Ascending aorta (tissue), 2 donors: ENCODE measurements at places on chromosomes 12 and 14.

GRCh38 chr12:14668591-14668990 lies 27.8 kb downstream of the GUCY2C start:
- no peak overlapping the region for H3K27ac ChIP-seq
- no peaks in the 10 kb centered on the region for H3K27me3 ChIP-seq
- no peaks in the 10 kb centered on the region for H3K36me3 ChIP-seq
- no peak for DNase-seq

DNA sequence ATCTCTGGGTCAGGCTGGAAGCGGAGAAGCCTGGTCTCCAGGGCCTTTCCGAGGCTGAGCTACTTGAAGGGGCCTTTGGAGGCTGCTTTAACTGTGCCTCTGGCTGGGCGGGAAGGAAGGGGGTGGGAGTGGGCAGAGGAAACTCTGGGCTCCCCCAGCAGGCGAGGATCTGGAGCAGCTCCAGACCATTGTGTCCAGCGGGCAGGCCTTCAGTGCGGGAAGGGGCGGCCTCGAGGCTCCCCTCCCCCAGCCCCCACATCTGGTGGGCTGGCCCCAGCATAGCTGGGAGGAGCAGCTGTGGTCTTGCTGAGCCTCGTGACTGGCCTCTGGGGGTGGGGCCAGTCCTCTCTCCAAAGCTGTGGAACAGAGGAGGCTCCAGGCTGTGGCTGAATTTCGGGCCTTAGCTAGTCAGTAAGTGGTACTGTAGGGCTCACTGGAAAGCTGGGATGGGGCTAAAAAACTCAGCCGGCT lies 3.4 kb downstream of the TAMALIN start:
- peak; percentile 83 for DNase-seq
- no peaks in the 10 kb centered on the region for H3K36me3 ChIP-seq
- H3K27me3 ChIP-seq = no peaks in the 10 kb centered on the region
- H3K27ac ChIP-seq = peak overlapping the region; percentile 77

DNA sequence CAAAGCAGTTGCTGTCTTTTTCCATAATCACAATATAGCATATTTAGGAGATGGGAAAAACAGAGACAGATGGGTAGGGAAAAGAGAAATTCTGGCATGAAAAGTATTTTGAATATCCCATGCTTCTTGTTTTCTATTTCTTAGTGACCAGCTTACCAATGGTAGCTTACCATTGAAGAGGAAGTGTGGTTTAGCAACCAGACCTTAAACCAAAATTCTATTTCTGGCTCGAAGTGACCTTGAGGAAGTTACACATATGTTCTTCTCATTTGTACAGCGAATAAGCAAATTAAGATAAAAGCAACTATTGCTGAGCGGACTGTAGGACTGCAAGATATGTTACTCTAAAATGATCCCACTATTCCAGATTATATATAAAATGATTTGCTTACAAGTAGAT lies 82.9 kb downstream of the FGD4 start:
- H3K36me3 ChIP-seq = no peaks in the 10 kb centered on the region
- DNase-seq = no peak
- no peaks in the 10 kb centered on the region for H3K27me3 ChIP-seq
- H3K4me3 ChIP-seq = no peak overlapping the region

DNA sequence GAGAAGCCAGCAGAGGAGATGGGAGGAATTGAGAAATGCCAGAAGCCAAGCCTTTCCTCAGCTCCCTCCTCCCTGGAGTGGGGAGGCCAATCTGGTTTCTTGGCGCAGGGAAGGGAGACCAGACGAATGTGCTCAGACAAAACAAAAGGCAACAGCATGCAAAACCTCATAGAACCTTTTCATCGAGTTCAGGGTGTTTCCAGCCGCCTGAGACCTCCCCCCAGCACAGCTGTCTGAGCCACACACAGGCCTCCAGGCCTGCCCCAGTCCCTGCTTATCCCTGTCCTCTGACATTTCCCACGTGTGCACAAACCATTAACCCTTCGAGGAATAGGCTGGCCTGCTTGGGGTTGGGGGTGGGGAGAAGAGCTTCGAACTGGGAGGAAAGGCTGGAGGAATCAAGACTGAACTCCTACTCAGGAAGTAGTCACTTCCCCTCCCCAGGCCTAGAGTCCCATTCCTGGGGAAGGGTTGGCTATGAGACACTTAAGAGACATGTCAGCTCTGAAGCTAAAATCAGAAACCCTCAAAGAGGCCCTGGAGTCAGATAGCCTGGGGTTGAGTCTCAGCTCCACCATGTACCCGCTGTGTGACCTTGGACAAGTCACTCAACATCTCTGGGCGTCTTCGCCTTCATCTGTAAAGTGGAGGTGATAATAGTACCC lies 10.7 kb downstream of the TBX3 start:
- peak overlapping the region; percentile 30 for H3K4me3 ChIP-seq
- H3K36me3 ChIP-seq = peaks cover 9% of the 10 kb centered on the region
- H3K27me3 ChIP-seq = peaks cover 5% of the 10 kb centered on the region
- H3K27ac ChIP-seq = no peak overlapping the region
- no peak for DNase-seq

- H3K27ac ChIP-seq = no peak overlapping the region
- no peak for DNase-seq
- H3K36me3 ChIP-seq = no peaks in the 10 kb centered on the region
- no peaks in the 10 kb centered on the region for H3K27me3 ChIP-seq
- H3K4me1 ChIP-seq = peaks cover 20% of the 10 kb centered on the region
- no peak overlapping the region for H3K4me3 ChIP-seq
Measured at GRCh38 chr14:73780896-73781295, 66.7 kb upstream of the PNMA1 start.

- no peaks in the 10 kb centered on the region for H3K27me3 ChIP-seq
- peaks cover 9% of the 10 kb centered on the region for H3K4me1 ChIP-seq
- no peak for DNase-seq
- peak overlapping the region; percentile 74 for H3K4me3 ChIP-seq
- peaks cover 20% of the 10 kb centered on the region for H3K36me3 ChIP-seq
- H3K27ac ChIP-seq = peak overlapping the region; percentile 92
Measured at GRCh38 chr12:104064842-104065427, 604 bp downstream of the HCFC2 start.

DNA sequence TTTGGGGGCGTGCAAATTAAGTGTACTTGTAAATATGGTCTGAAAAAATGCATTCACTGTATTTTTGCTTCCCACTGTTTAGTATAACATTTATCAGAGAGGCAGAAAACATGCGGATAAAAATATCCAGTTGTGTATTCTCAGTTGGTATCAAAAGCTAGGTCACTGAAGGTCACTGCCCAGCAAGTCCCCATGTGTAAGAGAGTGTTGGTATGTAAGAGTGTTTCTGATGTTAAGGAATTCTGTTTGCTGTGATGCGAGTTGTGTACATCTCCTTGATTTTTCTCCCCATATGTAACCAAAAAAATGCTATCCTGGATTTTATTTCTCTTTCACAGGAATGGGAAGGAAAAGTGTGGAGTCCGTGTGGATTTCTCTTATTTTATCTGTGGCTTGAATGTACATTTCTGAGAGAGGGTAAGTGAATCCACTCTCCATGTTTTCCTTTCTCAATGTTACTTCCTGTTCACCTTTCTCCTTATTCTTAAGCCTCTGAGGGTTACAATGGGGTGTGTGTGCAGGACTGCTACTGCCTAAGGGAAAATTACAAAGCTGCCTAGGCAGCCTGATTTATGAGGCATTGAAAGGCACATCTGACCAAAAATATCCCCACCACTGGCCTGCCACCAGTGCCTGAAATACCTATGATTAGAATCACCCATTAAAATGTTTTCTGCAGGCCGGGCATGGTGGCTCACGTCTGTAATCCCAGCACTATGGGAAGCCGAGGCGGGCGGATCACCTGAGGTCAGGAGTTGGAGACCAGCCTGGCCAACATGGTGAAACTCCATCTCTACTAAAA lies 97.9 kb upstream of the USP44 start:
- H3K4me1 ChIP-seq = peaks cover 15% of the 10 kb centered on the region
- H3K36me3 ChIP-seq = no peaks in the 10 kb centered on the region
- H3K27me3 ChIP-seq = no peaks in the 10 kb centered on the region
- H3K4me3 ChIP-seq = no peak overlapping the region

- no peak for DNase-seq
- H3K36me3 ChIP-seq = peaks cover 17% of the 10 kb centered on the region
- no peaks in the 10 kb centered on the region for H3K27me3 ChIP-seq
- peak overlapping the region; percentile 97 for H3K4me3 ChIP-seq
Measured at GRCh38 chr14:68978172-68978911, 760 bp downstream of the ACTN1 start.

GRCh38 chr14:22898302-22899090 lies 15.5 kb downstream of the REM2 start:
- DNase-seq = no peak
- H3K36me3 ChIP-seq = peaks cover 27% of the 10 kb centered on the region
- H3K27me3 ChIP-seq = no peaks in the 10 kb centered on the region

- no peaks in the 10 kb centered on the region for H3K4me1 ChIP-seq
- H3K27me3 ChIP-seq = no peaks in the 10 kb centered on the region
- H3K36me3 ChIP-seq = no peaks in the 10 kb centered on the region
- H3K27ac ChIP-seq = no peak overlapping the region
Measured at GRCh38 chr12:12020762-12021161, 50.0 kb upstream of the BCL2L14 start.
